ENCODE measurements at places on chromosomes 6 and 20.

GRCh38 chr6:144252259-144252658, 32.9 kb upstream of the UTRN start:
- DNase-seq: no peak

DNA sequence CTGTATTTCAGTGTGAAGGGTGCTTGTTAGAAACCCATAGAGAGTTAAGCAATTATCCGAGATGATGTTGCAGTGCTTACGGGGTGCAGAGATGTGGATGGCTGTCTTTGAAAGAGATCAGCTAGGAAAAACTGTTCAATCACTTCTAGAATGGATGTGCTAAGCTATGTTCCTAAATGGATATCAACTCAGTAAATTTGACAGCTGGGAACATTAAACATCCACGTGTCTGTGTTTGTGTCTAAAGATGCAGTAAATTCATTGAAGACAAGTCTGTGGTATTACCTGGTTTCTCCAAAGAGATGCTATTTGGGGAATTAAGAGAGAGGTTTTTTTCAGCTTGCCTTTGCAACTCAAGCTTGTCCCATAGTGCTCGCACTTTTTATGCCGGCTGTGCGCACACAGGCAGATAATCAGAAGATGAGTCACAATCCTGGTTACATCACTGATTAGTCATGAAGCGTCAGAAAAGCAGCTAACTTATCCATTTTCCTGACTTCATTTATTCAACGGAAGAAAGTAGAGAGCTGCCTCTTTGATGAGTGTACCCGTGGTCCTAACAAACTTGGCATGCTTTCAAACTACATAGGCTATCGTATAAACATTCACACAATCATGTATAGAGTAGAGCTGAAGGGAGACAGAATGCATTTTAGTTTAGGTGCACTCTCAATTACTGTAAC, 691.7 kb upstream of the SLC35B3 start:
- no peak for DNase-seq

DNA sequence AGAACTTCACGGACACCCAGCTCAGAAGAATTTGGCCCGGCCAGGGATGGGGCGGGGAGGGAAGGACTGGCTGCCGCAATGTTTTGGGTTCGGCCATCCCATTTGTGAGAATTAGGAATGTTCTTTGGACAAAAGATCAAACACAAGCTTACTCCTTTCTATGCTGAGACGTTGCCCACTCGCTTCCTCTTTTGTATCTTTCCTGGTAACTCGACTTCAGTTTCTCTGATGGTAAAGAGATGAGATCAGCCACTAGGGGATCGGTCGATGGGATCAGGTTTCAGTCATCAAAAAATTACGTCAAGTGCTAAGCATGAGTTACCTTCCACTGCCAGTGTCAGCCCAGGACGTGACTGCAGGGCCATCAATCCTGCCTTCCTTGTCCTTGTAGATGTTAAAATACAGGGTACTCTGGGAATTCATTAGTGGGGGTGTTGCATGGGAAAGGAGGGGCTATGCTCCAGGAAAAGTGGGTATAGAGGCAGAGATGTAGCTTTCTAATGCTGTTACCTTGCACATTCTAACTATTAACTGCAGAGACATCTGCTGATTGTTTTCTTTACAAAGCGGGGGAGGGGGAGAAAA, 190.2 kb downstream of the TSHZ2 start:
- DNase-seq: no peak

- no peak for DNase-seq
These were observed 89.7 kb downstream of the MDGA1 start for GRCh38 chr6:37607944-37608343.

Measured in stimulated activated CD4-positive, alpha-beta T cell treated with anti-CD3 and anti-CD28 coated beads, Interleukin-12 subunit alpha, Interleukin-12 subunit beta, amount 100 ng/mL, for 48 hours (primary cell).